EH (cell line): ENCODE measurements at places on chromosomes 11 and 22.
A peak's percentile ranks its signal among the peaks of the same experiment; 100 is the strongest.

DNA sequence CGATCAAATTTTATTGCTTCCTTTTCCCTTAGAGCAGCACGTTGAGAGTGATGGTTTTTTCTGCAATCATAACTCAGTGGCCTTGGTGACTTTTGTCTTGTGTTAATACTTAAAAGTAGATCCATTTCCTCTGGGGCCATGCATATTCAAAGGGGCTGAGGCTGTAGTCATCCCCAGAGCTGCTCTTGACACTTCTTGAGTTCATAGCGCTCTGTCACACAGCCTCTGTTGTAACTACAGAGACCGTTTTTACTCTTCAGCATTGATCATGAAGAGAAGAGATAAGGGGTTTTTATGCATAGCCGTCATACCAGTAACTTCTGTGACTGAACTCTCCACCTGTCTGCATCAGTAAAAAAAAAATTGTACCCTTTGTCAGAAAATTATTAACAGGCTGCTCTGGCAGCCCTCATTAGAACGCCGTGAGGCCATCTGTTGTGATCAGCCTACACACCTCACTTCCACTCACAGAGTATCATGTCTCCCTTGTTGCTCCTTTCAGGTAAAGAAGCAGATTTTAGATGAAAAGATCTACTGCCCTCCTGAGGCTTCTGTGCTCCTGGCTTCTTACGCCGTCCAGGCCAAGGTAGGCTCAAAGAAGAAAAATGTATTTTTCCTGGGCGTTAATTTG, 38.4 kb downstream of the NF2 start:
- DNase-seq, result no peak

- DNase-seq, result peak; percentile 70
Measured at GRCh38 chr11:88414385-88414861, 76.9 kb upstream of the CTSC start.

DNA sequence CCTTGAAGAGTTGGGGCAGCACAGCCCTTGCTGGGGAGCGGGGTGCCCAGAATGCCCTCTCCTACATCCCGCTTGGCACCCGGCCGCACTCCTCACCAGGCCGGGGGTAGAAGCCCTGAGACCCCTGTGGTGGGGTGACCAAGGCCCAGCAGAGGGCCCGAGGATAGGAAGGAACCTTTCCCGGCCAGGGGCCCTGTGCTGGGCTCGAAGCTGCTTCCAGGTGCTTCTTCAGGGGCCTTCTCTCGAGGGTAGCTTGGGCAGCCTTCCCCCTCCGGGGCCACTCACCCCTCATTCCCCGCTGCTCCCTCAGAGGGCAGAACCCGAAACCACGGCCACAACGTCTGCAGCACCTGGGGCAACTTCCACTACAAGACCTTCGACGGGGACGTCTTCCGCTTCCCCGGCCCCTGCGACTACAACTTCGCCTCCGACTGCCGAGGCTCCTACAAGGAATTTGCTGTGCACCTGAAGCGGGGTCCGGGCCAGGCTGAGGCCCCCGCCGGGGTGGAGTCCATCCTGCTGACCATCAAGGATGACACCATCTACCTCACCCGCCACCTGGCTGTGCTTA, 752 bp downstream of the MUC2 start:
- DNase-seq, result no peak

GRCh38 chr11:8168485-8169257, at the start of gene RIC3:
Gene RIC3, minus strand, starts transcription at chr11:8169025. Its CDS starts 36 bp downstream, at chr11:8168989.
- DNase-seq, result no peak

- DNase-seq, result peak; percentile 57
Measured at GRCh38 chr11:82776377-82776776, 42.7 kb upstream of the FAM181B start.

DNA sequence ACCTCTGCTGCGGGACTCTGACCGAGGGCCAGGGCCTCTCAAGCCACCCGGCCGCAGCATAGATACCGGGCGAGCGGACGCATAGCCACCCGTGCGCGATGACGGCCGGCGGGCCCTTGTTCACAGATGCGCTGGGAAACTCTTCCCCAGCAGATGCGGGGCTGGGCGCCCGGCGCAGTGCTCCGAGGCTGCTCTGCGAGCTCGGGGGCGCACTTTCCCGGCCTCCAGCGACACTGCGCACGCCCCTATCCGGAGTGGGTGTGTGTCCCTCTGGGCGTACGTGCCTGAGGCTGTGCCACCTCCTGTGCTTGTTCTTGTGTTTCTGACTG, 104.7 kb upstream of the E2F8 start:
- peak; percentile 15 for DNase-seq

- DNase-seq, result no peak
Measured at GRCh38 chr11:88117281-88117858, 57.9 kb downstream of the RAB38 start.

DNA sequence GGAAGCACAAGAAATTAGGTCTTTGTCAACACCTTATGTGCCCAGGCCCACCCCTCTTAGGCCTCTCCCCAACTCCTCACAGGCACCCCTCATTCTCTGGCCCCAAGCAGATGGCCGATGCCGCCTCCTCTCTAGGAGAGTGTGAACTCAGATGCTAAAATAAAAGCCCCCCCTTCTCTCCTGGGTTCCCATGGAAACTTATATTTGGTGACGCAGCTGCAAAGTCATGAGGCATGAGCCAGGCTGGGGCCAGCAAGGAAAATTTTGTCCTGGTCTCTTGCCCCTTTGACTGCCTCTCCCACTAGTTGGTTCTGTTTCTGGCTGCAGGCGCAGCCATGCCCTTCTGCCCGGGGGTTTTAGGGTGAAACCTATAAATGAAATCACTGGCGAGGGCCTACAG, 11.8 kb downstream of the RCOR2 start:
- DNase-seq, result no peak

GRCh38 chr11:1632053-1632714, 2.6 kb downstream of the KRTAP5-5 start:
- no peak for DNase-seq

GRCh38 chr11:119797736-119798135, 68.7 kb upstream of the NECTIN1 start:
- DNase-seq, result no peak

DNA sequence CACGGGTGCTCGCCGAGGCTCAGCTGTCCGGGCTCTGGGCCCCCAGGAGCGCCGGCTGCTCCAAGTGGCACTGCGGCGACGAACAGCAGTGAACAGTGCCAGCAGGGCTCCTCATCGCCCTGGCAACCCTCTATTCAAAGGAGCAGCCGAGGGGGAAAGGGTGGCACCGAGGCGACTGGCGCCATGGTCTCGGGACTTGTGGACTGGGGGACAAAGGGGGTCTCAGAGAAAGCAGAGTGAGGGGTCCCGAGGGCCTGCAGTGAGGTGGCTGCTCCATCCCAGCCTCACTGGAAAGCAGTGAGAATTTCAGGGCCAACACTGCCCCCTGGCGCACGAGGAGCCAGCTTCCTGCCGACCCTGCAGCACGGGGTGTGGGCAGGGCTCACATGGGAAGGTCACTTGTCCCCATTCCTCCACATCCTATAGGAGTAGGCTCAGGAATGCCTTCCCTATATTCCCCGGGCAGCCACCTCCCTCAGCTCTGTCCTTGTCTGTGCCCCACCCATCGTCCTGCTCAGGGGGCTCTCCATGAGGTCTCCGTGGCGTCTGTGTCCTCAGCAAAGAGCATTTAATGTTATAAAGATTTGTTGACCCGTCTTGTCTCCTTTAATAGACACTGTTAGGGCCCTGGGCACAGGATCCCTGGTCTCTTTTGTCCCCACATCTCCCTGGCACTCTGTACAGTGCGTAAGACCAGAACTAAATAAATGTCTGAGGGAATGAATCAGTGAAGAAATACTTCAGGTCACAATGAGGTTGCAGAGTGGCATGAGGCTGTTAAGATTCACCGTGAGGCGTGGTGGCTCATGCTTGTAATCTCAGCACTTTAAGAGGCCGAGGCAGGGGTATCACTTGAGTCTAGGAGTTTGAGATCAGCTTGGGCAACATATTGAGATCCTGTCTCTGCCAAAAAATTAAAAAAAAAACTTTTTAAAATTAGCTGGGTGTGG, 26.4 kb downstream of the LRFN4 start:
- DNase-seq, result peak; percentile 79

DNA sequence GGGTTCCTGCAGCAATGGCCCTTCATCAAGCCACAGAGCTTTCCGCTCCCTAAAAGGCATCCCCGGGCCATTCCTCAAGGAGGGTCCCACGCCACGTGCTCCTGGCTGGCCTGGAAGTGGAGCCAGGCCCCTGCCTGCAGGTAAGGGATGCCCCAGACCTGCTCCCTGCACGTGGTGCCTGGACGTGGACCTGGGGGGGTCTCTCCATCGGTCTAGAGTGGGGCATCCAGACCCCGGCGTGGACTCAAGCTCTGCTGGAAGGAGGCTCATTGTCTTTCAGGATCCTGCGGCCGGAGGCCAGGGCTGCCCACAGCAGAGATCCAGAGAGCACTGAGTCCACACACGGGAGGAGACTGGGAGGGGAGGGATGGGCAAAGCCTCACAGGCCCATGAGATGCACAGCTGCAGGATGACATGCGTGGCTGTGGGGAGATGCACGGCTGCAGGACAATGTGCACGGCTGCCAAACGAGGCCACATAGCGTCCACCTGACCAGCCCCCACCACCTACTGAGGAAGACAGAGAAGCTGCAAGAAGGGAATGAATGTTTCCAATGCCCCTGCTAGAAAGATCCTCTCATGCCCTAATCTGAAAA, 236.7 kb downstream of the BRD1 start:
- DNase-seq, result no peak

- no peak for DNase-seq
Measured at GRCh38 chr11:119134389-119134978, 13.1 kb downstream of the HINFP start.

DNA sequence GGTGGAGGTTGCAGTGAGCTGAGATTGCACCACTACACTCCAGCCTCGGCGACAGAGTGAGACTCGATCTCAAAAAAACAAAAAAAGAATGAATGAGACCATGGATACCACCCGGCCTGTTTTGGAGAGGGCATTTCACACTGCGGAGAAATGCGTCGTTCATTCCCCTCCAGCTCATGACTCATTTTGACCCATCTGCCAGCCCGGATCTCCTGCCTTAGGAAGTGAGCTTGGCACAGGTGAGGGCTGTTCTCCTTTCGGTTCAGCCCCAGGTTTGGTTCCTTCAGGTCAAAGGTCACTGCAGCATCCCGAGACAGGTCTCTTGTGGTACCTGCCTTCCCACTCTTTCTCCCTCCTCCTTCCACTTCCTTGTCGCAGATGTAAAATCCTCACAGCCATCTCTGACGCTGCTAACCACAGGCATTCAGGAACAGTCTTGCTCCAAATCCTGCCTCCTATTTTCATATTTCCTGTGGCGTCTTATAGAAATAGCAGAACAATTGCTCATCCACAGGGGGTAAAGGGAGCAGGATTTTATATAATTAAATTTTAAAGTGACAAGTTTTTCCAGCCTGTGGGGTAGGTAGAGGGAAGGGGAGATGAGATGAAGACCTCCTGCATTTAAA, 517.9 kb downstream of the NTM start:
- DNase-seq, result peak; percentile 96

GRCh38 chr11:110433393-110434333, 3.9 kb downstream of the FDX1 start:
- DNase-seq, result peak; percentile 42

DNA sequence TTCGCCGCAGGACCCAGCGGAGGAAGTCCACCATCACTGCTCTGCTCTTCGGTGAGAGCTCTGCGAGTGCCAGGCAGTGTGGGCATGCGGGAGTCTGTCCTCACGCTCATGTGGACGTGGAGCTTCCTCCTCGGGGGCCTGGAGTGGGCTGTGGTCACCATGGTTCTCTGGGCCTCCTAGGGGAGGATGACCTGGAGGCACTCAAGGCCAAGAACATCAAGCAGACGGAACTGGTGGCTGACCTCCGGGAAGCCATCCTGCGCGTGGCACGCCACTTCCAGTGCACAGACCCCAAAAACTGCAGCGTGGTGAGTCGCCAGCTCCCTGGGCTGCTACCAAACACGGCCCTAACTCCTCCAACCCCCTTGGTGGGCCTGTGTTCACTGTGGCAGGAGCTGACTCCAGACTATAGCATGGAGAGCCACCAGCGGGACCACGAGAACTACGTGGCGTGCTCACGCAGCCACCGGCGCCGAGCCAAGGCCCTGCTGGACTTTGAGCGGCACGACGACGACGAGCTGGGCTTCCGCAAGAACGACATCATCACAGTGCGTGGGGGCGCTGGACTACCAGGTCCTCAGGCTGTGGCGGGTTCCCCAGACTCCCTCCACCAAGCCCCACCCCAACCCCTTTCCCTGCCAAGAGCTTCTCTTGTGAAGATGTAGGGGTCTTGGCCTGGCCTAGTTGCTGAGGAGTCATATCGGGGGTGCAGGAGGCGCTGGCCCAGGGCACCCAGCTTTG, 36.8 kb downstream of the SGSM3 start:
- no peak for DNase-seq

GRCh38 chr11:71431271-71431670, 16.9 kb downstream of the DHCR7 start:
- no peak for DNase-seq

- DNase-seq, result peak; percentile 24
Measured at GRCh38 chr11:78037056-78037455, 14.0 kb upstream of the KCTD14 start.

GRCh38 chr11:103380031-103380430, 270.8 kb downstream of the DYNC2H1 start:
- DNase-seq, result no peak

DNA sequence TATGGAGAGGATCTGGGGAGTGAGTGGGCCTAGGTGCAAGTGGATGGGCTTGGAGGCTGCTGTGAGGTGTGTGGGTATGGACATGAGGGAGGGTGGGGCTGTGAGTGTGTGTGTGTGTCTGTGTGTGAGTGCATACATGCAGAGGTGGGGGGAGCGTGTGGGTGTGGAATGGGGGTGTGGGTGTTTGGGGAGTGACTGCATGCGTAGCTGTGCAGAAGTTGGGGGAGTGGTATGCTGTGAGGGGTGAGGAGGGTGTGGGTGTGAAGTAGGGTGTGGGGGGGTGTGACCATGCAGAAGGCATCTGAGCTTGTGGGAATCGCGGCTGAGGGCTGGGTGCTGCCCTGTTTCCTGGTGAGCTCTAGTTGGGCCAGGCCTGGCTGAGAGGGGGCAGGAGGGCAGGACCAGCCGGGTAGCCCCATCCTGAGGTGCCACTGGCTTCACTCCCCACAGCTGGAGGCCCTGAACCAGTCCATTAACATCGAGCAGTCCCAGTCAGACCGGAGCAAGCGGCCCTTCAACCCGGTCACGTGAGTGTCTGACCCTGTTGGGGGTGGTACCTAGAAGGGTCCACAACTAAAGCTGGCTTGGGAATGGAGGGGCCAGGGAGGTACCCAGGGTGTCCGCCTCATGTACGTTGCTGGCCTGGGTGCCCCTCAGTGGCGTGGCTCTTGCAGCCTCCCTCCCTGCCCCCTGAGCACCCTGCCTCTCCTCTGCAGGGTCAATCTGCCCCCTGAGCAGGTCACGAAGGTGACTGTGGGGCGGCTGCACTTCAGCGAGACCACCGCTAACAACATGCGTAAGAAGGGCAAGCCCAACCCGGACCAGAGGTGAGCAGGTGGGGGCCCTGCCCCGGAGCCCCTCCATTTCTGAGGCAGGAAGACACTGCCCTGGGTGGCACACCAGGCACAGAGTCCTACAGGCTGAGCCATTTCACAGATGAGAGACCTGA, 16.5 kb downstream of the TMEM258 start:
- DNase-seq, result no peak

DNA sequence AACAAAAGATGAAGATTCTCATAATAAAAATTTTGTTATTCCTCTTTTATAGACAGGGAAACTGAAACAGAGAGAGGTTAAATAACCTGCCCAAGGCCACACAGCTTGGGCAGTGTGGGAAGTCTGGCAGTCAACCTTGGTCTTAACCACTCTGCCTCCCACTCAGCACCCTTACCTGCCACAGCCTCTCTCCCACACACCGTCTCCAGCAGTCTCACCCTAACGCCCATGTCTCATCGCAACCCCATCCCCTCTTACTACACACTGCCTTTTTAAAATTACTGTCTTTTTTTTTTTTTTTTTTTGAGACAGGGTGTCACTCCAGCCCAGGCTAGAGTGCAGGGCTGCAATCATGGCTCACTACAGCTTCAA, 25.0 kb downstream of the ARRB1 start:
- DNase-seq, result no peak
